ENCODE measurements at places on chromosomes 12 and 14.

DNA sequence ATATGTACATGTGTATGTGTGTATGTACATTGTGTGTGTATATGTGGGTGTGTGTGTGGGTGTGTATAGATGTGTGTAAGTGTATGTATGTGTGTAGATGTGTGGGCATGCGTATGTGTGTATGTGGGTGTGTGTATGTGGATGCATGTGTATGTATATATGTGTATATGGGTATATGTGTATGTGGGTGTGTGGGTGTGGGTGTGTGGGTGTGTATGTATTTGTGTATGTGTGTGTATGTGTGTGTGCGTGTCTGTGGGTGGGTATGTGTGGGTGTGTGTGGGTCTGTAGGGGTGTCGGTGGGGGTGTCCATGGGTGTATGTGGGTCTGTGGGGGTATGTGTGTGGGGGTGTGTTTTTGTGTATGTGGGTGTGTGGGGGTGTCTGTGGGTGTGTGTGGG lies 101.6 kb downstream of the PIWIL1 start:
- H3K4me1 ChIP-seq, result no peaks in the 10 kb centered on the region
- no peaks in the 10 kb centered on the region for H3K36me3 ChIP-seq
- no peak for DNase-seq
- no peak overlapping the region for H3K27ac ChIP-seq
- H3K4me3 ChIP-seq, result no peak overlapping the region

DNA sequence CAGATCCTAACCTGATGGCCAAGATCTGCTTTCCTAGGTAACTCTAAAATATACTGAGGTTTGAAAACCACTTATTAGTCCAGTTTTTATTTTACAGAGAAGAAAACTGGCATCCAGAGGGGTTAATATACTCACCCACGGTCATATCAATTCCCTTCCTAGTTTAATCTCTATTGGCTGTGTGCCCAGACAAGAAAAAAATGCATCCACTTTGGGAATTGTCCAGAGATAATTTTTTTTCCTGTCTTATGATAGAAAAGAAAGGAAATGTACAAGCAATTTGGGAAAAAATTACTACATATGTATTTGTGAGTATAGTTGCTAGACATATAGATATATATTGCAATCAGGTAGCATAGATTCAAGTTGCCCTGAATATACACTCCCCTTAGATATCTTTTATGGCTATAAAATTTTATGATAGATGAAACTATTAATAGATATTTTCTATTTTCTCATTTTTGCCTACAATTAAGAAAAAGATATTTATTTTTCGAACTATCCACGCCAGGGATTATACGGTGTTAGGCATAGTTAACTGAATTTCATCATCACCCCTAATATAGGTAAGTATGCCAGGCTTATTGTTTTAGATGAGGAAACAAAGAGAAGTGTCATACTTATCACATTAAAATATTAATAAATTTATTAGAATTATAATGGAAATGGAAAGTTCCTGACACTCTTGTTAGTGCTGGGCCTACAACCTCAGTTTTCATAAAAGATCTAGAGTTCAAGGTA lies 100.5 kb upstream of the SLC38A2 start:
- H3K36me3 ChIP-seq, result no peaks in the 10 kb centered on the region
- DNase-seq, result no peak
- peaks cover 9% of the 10 kb centered on the region for H3K27me3 ChIP-seq
- peaks cover 38% of the 10 kb centered on the region for H3K4me1 ChIP-seq
- peak overlapping the region; percentile 49 for H3K27ac ChIP-seq

- H3K36me3 ChIP-seq, result no peaks in the 10 kb centered on the region
- H3K4me3 ChIP-seq, result no peak overlapping the region
- H3K27ac ChIP-seq, result no peak overlapping the region
- DNase-seq, result no peak
- no peaks in the 10 kb centered on the region for H3K27me3 ChIP-seq
Observed at GRCh38 chr12:34352098-34352497, 329.8 kb downstream of the ALG10 start.

GRCh38 chr12:53113951-53114350 lies 10.7 kb downstream of the SOAT2 start:
- H3K4me1 ChIP-seq, result no peaks in the 10 kb centered on the region
- DNase-seq, result no peak
- no peak overlapping the region for H3K4me3 ChIP-seq

- H3K27me3 ChIP-seq, result no peaks in the 10 kb centered on the region
- H3K4me1 ChIP-seq, result peaks cover 6% of the 10 kb centered on the region
- H3K4me3 ChIP-seq, result peak overlapping the region; percentile 86
- no peak for DNase-seq
- H3K36me3 ChIP-seq, result peaks cover 23% of the 10 kb centered on the region
Observed at GRCh38 chr14:57389646-57390036, 745 bp upstream of the NAA30 start.

Data from SJSA1 (cell line).